Fibroblast of skin of scalp (primary cell): ENCODE measurements at places on chromosomes 1 and 21.

DNA sequence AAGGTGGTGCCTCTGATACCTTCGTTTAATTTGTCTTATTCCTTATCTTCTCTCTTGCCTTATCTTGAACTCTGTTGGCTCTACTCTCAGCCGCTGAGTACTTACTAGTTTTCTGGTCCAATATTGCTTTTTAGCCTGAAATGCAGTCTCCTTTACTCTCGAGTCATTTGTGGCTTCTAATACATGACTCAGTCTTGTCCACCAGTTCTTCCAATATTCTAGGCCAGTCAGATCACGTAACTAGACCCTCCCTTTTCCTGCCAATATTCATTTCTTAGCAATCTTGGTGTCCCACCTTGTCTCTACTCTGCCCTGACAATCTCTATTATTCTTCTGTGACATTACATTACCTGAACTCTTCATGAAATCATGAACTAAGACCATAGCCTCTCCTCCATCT lies 555.8 kb downstream of the DPYD start:
- DNase-seq: no peak

DNA sequence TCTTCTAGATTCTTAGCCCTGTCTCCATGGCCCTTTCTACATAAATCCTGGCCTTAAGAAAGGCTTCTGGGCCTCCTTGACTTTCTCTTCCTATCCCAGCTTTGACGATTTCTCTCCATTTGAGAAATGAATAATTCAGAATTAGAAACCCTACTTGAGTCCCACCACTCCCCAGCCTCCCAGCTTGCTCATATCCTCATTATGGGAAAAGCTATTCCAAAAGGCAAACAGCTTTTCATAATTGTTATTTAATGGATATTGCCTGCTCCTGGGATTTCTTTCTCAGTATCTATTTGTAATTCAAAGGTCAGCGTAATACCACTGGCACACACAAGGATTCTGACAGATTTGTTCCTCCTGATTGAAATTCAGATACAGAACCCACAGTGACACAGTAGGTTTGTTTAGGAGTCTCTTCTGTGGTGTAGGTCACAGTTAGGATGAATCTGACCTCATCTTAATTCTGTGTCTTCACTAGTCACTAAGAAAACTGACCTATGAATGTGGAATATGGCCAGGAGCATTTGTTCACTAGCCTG lies 121.3 kb downstream of the GRIK1 start:
- no peak for DNase-seq

GRCh38 chr1:205243350-205244191 lies 15.8 kb downstream of the TMCC2 start:
- DNase-seq: no peak

GRCh38 chr1:8324176-8324810 lies 6.4 kb downstream of the SLC45A1 start:
- no peak for DNase-seq

DNA sequence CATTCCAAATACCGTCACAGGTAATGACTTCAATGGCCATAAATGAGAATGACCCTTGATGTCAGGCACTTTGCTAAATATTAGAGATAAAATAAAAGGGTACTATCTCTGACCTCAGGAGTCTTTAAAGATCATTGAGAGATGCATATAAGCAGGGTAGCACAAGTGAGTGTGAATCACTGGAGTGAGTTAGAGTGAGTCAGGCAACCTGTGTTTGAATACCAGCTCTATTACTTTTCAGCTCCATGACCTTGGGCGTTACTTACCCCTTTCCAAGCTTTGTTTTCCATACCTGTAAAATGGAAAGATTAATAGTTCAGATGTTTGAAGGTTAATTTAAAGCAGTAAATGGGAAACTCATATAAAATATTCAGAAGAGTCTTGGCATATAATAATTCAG lies 1058.0 kb upstream of the ADGRL4 start:
- DNase-seq: no peak

GRCh38 chr1:156366378-156367166 lies 2.4 kb upstream of the RHBG start:
- DNase-seq: no peak

- no peak for DNase-seq
Measured at GRCh38 chr1:40095806-40096205, 1.2 kb downstream of the PPT1 start.

- DNase-seq: peak; percentile 65
Measured at GRCh38 chr1:98331243-98331642, 330.3 kb upstream of the SNX7 start.

- no peak for DNase-seq
Measured at GRCh38 chr1:162846256-162847212, 14.4 kb downstream of the CCDC190 start.

- peak; percentile 65 for DNase-seq
Measured at GRCh38 chr1:178513278-178513983, 522 bp downstream of the TEX35 start.

GRCh38 chr1:10803971-10804820 lies 7.8 kb upstream of the CASZ1 start:
- no peak for DNase-seq
